ENCODE measurements at places on chromosomes 5 and 9.

DNA sequence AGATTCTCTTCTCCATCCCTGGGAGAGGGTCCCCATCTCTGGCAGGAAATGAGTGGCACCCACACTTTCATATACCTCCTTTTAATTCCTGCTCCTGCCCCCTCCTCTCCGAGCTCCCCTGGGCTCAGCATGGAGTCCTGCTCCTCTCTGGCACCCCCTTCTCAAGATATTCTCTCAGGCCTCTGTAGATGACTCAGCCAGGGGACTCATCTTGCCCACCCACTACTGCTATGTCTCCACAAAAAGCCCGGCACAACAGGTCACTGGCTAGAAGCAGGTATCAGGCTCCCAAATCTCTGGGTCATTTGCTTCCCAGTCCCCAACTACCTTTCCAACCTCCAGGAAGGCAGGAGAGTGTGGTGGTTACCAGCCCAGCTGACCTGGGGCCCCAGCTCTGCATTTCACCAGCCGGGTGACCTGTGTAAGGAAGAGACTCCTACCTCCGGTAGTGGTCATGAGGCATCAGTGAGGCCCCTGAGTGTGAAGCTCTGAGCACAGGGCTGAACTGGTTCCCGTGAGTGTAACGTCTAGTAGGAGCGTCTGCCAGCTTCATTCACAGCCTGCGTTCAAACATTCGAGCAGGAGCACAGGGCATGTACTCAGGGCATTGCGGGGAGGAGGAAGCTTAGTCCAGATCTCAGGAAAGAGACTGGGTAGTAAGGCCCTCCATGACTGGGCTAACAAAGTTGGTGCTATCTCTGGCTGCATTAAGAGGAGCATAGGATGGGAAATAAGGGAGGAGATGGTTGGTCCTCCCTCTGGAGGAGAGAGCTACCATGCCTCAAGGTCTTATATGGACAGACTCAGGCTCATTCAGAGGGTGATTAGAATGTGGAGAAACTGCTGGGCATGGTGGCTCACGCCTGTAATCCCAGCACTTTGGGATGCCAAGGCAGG is 63.7 kb downstream of the LMX1B start:
- no peak for DNase-seq

DNA sequence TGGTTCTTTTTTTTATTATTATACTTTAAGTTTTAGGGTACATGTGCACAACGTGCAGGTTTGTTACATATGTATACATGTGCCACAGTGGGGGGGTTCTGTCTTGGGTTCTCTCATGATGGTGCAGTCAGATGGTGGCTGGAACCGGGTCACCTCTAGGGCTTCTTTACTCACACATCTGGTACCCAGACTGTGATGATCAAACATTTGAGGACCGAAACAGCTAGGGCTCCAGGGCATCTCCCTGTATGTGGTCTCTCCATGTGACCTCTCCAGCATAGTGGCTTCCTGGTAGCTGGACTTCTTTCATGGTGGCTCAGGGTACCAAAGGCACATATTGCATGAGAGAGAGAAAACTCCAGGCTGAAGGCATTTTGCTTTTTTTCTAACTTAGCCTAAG is 9.8 kb upstream of the CRHBP start:
- no peak for DNase-seq

- DNase-seq, result no peak
These were observed 1772.4 kb upstream of the CDH9 start for GRCh38 chr5:28810751-28811136.

DNA sequence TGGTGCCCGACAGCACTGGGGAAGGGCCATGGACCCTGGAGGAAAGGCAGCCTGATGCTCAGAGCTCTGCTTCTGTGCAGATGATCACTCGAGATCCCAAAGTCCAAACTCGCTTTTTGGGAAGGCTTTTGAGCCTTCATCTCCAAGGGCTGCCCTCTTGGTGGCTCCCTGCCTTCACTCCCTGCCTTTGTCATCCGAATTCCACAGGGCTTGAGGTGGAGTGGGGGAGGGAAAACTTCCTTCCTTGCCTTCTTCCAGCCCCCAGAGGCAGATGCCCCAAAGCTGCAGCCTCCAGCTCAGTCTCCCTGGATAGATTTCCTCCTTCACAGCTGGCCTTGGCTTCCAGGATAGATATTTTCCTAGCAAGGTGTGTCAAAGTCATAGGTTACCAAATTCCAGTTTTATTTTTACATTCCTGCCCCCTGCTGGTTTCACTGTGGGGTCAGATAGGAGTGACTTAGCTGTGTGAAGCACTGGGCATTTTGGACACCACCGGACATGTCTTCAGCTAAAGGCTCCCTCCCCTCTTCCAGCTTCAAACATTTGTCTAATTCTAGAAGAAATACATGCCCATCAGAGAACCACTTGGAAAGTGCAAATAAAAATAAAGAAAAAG is 268.2 kb downstream of the HSPA4 start:
- DNase-seq, result no peak

DNA sequence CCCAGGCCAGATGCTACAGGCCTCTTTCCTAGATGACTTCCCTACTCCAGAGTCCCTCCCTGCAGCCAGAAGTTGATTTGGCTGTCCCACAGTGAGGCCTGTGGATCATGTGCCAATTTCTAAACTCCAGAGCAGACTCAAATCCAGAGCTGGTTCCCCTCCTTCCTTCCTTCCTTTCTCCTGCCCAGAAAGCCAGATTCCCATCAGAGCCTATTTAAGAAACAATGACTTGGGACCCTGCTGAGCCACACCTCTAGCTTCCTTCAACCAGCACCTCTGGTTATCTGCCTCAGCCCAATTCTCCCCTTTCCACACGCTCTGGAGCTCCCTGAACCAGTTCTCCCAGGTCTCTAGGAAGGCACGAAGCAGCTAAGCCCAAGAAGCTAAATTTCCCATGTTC is 7.2 kb downstream of the FAM219A start:
- no peak for DNase-seq
